MM.1S (cell line): ENCODE measurements at places on chromosomes 12 and 14.

DNA sequence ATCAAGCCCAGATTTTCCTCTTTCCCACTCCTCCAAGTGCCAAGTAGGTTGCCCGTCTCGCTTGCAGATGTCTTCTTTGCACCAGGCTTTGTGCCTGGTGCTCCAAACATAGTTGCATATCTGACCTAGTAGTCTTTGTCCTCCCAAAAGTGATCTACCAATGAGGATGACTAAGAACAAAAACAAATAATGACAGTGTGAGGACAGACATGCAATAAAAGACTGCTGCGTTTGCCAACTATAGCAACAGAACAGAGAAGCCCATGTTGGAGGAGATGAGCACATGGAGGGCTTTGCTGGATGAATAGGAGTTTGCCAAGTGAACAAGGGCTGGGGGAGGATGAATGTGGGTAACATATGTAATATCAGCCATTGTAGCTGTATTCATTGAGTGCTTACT, 15.6 kb downstream of the DTX1 start:
- no peaks in the 10 kb centered on the region for H3K4me1 ChIP-seq
- no peak overlapping the region for H3K4me3 ChIP-seq
- H3K27ac ChIP-seq: no peak overlapping the region
- H3K36me3 ChIP-seq: no peaks in the 10 kb centered on the region
- H3K27me3 ChIP-seq: no peaks in the 10 kb centered on the region

- H3K4me1 ChIP-seq: no peaks in the 10 kb centered on the region
- no peaks in the 10 kb centered on the region for H3K36me3 ChIP-seq
- DNase-seq: no peak
- no peaks in the 10 kb centered on the region for H3K27me3 ChIP-seq
- no peak overlapping the region for H3K4me3 ChIP-seq
Measured at GRCh38 chr14:65045709-65046108, 56.6 kb downstream of the MAX start.

- H3K27me3 ChIP-seq: peaks cover 12% of the 10 kb centered on the region
- no peak overlapping the region for H3K4me3 ChIP-seq
- 0 out of 2 replicates have a peak, but pooled peaks cover 3% of the 10 kb centered on the region for H3K4me1 ChIP-seq
- H3K36me3 ChIP-seq: no peaks in the 10 kb centered on the region
Measured at GRCh38 chr12:65827827-65828231, 3.5 kb downstream of the HMGA2 start.

- H3K4me1 ChIP-seq: no peaks in the 10 kb centered on the region
- H3K4me3 ChIP-seq: no peak overlapping the region
- no peaks in the 10 kb centered on the region for H3K27me3 ChIP-seq
- DNase-seq: no peak
Measured at GRCh38 chr12:14576896-14577295, 9.2 kb upstream of the PLBD1 start.

DNA sequence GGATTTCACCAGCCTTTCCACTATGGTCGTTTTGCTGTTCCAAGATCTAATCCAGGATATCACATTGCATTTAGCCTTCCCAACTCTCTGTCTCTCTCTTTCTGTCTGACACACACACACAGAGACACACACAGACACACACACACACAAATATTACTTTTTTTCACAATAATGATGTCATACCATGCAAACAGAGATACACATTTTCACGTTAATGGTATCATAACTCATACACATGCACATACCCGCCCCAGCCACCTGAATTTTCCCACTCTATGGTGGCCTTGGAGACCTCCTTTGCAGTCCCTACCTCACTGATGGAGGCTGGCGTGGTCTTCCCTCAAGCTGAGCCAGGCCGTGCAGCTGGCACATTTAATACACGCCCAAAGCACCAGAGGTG, 7.2 kb upstream of the MYL2 start:
- no peaks in the 10 kb centered on the region for H3K36me3 ChIP-seq
- H3K4me1 ChIP-seq: no peaks in the 10 kb centered on the region
- H3K4me3 ChIP-seq: no peak overlapping the region
- no peak for DNase-seq
- H3K27me3 ChIP-seq: no peaks in the 10 kb centered on the region

- no peak overlapping the region for H3K4me3 ChIP-seq
- no peaks in the 10 kb centered on the region for H3K27me3 ChIP-seq
- no peaks in the 10 kb centered on the region for H3K4me1 ChIP-seq
- H3K27ac ChIP-seq: no peak overlapping the region
Measured at GRCh38 chr12:26493656-26494055, 298.3 kb downstream of the SSPN start.

DNA sequence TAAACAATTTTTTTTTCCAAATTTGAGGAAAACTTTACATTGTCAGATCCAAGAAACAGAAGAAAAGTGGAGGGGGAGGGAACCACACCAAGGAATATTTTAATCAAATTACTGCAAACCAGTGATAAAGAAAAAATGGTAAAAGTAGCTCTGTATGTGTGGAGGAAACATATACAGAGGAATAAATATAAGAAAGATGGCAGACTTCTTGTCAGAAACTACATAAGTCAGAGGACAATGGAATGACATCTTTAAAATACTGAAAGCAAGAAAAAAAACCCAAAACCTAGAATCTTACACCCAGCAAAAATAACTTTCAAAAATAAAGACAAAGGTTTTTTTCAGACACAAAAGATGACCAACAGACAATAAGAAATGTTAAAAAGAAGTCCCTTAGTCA, 10.2 kb upstream of the LLPH start:
- H3K27me3 ChIP-seq: no peaks in the 10 kb centered on the region
- H3K4me3 ChIP-seq: no peak overlapping the region
- H3K27ac ChIP-seq: no peak overlapping the region

GRCh38 chr12:85057370-85057963, 21.3 kb downstream of the LRRIQ1 start:
- H3K36me3 ChIP-seq: no peaks in the 10 kb centered on the region
- no peaks in the 10 kb centered on the region for H3K4me1 ChIP-seq
- no peak overlapping the region for H3K4me3 ChIP-seq
- peak; percentile 56 for DNase-seq
